ENCODE measurements at places on chromosomes 5 and 9.

DNA sequence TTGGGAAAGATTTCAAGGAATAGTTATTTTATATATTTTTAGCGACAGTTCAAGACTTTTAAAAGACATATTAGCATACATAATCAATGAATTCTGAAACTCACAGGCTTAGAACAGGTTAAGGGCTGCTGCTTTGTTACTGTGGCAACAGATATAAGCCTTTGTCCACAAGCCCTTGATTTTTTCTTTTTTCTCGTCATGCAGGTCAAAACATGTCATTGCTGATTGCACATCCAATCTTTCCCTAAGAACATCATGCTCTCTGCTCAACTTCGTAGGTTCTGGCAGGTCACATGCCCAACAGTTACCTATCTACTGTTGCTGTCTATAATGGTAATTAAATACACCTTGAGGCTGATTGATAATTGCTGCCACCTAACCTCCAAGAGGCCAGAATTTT lies 172.5 kb upstream of the PTPRD start:
- DNase-seq, result no peak

GRCh38 chr5:173515526-173515925 lies 100.9 kb downstream of the BOD1 start:
- no peak for DNase-seq

GRCh38 chr9:94932652-94933510 lies 206.4 kb downstream of the AOPEP start:
- no peak for DNase-seq

- no peak for DNase-seq
Measured at GRCh38 chr5:54563083-54563761, 45.7 kb downstream of the SNX18 start.

DNA sequence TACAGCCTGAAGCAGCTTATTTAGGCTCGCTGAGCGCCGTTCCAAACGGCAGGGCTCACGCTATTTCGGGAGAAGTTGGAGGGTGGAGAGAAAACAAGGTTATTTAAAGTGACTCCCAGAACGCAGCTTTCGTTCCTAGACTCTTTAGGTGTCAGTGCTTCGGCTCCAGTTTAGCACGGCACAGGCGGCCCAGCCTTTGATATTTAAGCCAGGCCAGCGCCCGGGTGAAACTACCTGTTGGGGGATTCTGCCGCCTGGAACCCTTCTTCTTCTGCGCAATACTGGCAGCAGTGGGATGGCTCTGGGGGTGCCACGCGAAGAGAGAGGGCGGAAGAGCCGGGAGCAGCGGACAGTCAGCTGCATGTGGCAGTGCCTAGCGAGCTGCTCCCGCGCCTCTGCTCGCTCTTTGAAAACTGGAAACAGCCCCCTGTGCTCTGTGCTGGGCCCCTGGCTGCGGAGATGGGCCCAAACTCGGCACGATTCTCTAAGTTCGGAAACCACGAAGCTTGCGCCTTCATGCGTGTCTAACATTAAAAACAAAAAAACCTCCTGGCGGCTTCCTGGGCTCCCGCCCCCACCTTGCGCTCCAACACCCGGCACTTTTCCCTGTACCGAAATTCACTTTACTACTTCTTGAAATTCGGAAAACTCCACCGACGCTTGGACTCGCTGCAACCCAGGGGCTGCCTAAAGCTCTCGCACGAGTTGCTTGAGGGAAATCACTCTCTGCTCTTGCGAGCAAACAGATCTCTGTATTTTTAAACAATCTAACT lies 34.6 kb upstream of the NFIB start:
- no peak for DNase-seq

DNA sequence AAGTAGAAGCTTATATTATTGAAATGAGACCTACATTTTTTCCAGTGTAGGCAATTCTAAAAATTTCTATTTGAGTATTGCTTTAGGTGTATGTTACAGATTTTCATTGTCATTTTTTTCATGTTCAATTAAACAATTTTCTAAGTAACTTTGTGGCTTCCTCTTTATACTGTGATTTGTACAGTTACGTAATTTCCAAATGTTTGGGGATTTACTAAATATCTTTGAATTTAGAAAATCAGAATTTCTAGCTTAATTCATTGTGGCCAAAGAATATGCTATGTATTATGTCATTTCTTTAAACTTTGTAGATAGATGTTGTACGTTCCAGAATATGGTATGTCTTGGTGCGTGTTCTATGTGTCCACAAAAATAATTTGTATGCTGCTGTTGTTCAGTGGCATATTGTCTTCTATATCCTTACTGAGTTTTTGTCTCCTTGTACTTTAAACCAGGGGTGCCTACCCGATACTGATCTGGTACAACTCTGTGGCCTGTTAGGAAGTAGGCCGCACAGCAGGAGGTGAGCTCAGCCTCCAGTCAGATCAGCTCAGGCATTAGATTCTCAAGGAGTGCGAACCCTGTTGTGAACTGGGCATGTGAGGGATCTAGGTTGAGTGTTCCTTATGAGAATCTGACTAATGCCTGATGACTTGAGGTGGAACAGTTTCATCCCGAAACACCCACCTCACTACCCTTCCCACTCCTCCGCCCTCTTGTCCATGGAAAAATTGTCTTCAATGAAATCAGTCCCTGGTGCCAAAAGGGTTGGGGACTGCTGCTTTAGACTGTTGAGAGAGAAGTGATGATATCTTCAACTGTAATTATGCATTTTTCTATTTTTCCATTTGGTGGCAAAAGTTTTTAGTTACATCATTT lies 63.5 kb downstream of the UBE2R2 start:
- DNase-seq, result no peak

All from stimulated activated CD8-positive, alpha-beta memory T cell treated with anti-CD3 and anti-CD28 coated beads, Interleukin-4, amount 100 ng/mL, for 4 hours (primary cell).